Activated CD8-positive, alpha-beta T cell treated with anti-CD3 and anti-CD28 coated beads for 36 hours (primary cell): ENCODE measurements at places on chromosomes 4 and X. TPM values are rescaled to one million over a fixed set of nuclear protein-coding genes. Genes with fewer than 3 reads are reported as not detected.

DNA sequence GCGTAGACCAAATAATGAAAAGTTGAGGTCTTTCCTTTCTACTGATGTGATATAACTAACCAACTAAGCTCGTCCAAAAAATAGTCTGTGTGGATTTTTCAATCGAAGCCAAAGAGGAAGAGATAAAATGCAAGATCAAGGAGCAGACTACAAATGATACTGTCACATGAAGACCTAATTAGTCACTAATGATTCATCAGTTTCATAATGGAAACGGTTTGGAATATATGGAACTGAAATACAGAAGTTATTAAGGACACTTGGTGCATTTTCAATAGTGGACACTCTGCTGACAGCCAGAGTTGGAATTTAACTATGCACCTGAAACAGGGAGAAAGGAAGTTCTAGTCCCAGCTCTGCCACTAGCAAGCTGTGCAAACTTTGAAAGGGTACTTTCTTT, 119.8 kb downstream of the GUCY2F start:
- no peak for DNase-seq

- peak; percentile 61 for DNase-seq
Observed at GRCh38 chr4:76377911-76378310, 43.0 kb downstream of the CCDC158 start.

DNA sequence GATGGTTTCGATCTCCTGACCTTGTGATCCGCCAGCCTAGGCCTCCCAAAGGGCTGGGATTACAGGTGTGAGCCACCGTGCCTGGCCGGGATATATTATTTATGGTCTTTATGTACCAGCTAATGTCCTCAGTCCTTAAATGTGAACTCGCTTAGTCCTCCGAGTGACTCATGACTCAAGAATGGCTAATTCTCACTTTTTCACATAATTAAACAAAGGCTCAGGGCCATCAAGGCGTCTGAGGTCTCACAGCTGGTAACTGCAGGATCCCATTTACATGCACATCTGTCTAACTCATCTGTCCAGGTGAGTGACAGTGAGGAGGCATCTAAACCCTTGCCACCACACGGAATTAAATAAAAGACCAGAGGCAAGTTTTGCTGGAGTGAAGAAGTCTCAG, 73.5 kb downstream of the HS3ST1 start:
- no peak for DNase-seq

DNA sequence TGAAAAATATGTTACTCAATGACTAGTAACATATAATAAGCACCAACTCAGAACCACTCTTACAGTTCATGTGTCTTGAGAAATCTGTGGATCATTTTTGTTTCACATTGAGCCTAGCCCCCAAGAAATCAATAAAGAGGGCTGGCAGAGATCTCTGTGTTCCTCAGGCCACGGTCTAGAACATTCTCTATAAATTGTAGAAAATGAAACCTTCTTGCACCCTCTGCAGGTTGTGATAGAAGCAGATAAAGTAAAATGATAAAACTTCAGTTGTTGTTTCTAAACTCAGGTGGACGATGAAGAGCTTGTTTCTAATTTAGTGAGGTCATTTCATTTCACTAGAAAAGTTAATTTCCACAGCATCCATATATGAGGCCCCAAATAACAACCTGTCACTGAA, 182.7 kb downstream of the KIT start:
- no peak for DNase-seq

DNA sequence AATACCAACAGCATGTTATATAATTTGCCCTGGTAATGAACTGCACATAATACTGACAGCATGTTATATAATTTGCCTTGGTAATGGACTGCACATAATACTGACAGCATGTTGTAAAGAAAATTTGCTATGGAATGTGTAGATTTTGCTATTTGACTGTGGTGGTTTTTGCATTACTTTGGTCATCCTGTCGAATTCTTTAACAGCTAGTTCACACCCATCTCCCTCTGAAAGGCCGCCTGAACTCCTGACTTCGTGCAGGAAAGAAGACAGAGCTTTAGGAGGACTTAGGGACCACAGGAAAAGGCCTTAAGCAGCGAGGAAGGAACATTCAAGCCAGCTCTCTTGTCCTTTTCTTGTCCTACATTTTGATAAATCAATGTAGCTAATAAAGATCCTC, 45.2 kb upstream of the DCLK2 start:
- no peak for DNase-seq

GRCh38 chrX:110786486-110786885, 9.1 kb downstream of the CHRDL1 start:
- DNase-seq: no peak

GRCh38 chrX:148382983-148383382, 117.4 kb upstream of the AFF2 start:
- no peak for DNase-seq

GRCh38 chr4:81508411-81509185, 36.9 kb upstream of the RASGEF1B start:
- DNase-seq: no peak

DNA sequence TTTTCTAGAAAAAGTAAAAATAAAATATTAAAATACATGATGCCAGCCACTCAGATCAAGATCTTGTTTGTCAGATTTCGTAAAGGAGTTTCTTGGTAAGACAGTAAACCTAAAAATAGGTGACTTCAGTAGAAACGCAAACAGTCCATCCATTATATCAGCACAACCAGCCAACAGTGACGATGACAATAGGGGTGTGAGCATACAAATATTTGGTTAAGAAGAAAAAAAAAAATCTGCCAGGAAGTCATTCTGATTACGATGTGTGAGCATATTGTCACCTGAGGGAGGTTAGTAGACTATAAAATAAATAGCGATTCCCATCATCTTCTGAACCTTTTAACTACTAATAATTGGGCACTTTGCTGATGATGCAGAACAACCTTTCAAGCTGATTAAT, 37.6 kb downstream of the SLC7A11 start:
- no peak for DNase-seq

DNA sequence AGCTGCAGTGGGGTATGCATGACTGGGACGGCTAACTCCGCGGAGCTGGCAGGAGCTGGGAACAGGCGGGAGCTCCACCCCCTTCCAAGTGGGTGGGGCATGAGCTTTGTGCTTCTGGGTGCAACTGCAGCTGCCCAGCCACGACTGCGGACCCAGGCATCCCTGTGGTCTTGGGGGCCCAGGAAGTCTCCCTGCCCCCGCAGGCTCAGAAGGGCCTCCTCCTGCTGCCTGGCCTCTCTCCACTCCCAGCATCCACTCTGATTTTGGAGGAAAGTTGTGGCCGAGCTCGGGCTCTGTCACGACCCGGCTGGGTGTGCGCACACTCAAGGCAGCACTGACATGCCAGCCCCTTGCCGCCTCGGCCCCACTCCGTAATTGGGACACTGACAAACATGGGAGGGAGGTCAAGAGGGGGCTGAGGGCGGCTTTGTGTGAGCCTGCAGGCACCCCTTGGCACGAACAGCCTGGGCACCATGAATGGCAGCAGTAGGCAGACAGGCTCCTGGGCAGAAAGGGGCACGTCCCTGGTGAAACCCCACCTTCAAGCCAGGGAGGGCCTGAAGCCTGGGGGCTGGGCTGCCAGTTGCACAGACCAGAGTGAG, 822.6 kb downstream of the GLUD2 start:
- DNase-seq: no peak

DNA sequence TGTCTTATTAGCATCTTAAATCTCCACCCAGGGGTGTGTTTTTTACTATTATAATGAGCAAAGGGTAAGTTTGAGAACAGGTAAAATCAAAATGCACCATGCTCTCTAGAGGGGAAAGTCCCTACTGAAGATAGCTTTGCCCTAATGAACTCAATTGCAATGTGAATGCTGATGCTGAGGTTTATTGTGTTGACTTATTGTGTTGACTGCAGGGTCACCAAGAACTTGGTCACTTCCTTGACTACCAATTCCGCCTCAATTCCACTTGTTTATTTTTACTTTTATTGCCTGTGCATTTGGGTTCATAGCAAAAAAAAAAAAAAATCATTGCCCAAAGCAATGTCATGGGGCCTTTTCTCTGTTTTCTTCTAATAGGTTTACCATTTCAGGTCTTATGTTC, 67.7 kb upstream of the SRD5A3 start:
- DNase-seq: no peak

- DNase-seq: no peak
Observed at GRCh38 chr4:80412322-80412721, 76.8 kb downstream of the CFAP299 start.

- no peak for DNase-seq
Observed at GRCh38 chr4:112381996-112382692, 85.0 kb downstream of the ALPK1 start.

DNA sequence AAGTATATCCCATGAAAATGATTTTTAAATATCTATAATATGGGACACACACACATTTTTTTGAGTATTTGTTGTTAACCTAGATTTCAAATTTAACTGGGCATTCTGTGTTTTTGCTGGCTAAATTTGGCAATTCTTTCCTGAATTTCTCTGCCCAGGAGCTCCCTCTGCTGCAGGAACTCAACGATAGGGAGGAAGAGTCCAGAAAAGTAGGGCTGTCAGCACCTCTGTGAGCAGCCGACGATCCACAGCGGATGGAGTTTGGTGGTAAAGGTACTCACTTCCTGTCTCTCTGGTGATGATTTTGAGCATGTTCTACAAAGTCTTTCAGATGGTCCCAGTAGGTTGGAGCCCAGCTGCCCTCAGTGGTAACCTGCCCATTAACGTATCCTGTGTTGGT, 23.1 kb upstream of the TMEM184C start:
- DNase-seq: no peak

DNA sequence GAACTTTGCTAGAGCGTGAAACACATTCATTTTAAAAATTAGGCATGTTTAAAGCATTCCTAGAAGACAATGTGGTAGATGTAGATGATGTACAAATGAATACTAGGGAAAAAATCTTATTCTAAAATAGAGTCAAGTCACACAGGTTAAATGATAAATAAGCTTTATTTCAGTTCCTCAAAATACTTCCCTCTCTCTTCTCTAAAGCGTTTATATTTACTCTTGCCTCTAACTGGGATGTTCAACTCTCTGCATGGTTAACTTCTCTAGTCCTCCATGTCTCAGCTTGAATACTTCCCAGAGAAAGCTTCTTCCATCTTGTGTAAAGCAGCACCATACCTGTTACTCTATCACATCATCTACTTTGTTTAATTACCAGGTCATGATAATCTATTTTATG, 30.9 kb upstream of the GLRA3 start:
- no peak for DNase-seq

DNA sequence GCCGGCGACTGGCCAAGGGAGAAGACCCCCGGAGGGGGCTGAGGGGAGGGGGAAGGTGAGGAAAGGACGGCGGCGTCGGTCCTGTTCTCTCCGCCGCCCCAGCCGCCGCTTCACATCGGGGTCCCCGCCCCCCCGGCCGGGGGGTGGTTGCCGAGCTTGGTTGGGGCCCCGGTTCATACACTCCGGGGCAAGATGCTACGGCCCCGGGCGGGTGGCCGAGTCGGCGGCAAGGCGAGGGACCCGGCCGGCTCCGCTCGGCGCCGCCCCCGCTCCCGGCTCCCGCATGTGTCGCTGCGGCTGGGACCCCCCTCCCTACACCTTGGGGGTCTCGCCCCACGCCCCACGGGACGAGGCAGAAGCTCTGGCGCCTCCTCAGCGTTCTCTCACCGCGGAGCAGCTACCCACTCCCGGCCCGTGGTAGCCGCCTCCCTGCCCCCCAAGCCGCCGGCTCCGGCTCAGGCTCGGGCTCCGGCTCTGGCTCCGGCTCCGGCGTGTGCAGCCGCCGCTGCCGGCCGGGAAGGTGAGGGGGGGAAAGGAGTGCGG, 461 bp downstream of the FBXW7 start:
- peak; percentile 48 for DNase-seq

DNA sequence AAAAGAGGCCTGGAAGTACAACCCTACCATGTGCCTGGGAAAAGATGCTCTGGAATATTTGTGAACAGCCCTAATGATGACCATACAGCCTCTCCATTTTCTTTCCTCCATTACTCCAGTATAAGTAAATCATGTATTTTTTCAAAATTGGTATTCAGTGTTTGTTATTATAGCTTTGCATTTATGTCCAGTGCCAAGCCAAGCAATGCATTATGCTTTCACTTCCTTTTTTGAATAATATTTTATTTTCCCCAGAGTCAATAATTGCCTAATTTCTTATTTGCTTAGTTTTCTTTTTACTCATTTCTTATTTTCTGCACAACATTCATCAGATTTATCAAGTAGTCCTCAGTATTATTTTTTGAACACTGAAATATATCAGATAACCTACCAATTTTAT, 49.3 kb upstream of the EOLA2 start:
- DNase-seq: no peak

GRCh38 chr4:143339497-143339896, 2.8 kb downstream of the GAB1 start:
- DNase-seq: no peak

DNA sequence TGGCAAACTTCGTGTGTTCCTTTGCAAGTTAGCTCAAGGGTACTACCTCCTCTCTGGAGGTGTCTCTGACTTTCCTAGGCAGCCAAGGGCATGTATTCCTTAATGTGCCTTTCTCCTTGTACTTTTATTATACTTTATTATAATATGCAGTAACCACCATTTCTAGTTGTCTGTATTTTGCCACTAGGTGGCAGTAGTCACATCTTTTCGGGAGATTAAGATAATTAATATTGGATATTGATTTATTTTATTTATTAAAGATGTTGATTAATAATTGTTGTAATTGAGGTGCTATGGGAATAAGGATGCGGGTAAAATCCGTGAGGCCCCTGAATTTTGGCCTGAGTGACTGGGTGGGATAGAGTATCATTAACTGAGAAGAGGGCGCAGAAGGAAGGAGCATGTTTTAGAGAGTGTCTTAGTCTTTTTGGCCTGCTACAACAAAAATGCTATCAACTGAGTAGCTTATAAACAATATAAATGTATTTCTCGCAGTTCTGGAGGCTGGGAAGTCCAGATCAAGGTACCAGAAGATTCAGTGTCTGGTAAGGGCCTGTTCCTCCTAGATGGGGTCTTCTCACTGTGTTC, 153.3 kb downstream of the TMEM164 start:
- no peak for DNase-seq

DNA sequence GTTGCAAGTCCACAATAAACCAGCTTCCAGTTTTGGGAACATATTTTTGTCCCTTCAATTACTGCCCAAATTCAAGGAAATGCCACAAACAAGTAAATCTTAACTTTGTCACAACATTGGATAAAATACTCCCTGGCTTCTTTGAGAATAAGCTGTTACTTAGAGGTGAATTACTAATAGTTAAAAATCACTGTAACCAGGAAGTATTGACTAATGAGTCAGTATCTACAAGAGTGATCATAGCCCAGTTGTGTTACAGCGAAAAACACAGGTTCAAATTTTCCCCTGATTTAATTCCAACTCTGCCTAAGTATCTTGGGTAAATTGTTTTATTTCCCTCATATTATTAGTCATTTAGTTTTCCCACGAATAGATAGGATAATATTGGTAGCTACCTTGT, 291.2 kb upstream of the PPARGC1A start:
- no peak for DNase-seq

GRCh38 chr4:83905952-83906351, 370.0 kb downstream of the GPAT3 start:
- DNase-seq: no peak

GRCh38 chr4:114021451-114021850, 42.0 kb upstream of the ARSJ start:
- DNase-seq: no peak

GRCh38 chr4:856225-856901, 30.4 kb upstream of the CPLX1 start:
- DNase-seq: peak; percentile 33

MAGIX gene
- total RNA-seq: 0.54 TPM

KIAA1210 gene
- not detected for total RNA-seq

ZNF157 gene
- 1.0 TPM for total RNA-seq

CT45A10 gene
- not detected for total RNA-seq

SEC24D gene
- 25.2 TPM for total RNA-seq

C4orf36 gene
- total RNA-seq: not detected

MAGEA2 gene
- not detected for total RNA-seq

SHROOM4 gene
- total RNA-seq: not detected

SLC49A3 gene
- total RNA-seq: 0.23 TPM

HPGD gene
- total RNA-seq: 4.7 TPM
